ENCODE measurements at places on chromosomes 11 and 22. TPM values are rescaled to one million over a fixed set of nuclear protein-coding genes. Genes with fewer than 3 reads are reported as not detected.

The UBASH3B gene
- polyA plus RNA-seq, result 18.7 TPM

The HEPN1 gene
- not detected for polyA plus RNA-seq

The MB gene
- polyA plus RNA-seq, result not detected

The BCL2L13 gene
- polyA plus RNA-seq, result 48.0 TPM

The CDC42EP1 gene
- not detected for polyA plus RNA-seq

The GGT1 gene
- polyA plus RNA-seq, result 1.1 TPM

The MYOD1 gene
- not detected for polyA plus RNA-seq

The MAP6 gene
- not detected for polyA plus RNA-seq

The TRIM51 gene
- not detected for polyA plus RNA-seq

The ABCC8 gene
- polyA plus RNA-seq, result not detected
